Lower leg skin (tissue), 4 donors: ENCODE measurements at places on chromosomes 7 and 10. TPM values are rescaled to one million over a fixed set of nuclear protein-coding genes. Genes with fewer than 3 reads are reported as not detected.

The NRG3 gene
- total RNA-seq = 2.5 TPM

The TUBAL3 gene
- 0.93 TPM for total RNA-seq

The AKR1D1 gene
- total RNA-seq = not detected

The KCNIP2 gene
- 3.2 TPM for total RNA-seq

DNA sequence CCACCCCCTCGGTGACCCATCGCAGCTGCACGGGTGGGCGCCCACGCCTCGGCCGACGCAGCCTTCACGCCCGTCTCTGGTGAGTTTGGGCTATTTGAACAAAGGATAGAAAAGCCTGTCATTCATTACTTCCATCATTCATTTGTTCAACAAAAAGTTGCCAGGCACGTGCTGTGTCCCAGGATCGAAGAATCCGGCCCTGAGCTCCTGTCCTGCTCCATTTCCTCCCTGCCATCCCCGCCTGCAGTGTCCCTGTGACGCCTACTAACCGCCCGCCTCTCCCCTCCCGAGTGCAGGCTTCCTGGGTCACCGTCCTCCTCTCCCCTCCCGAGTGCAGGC lies 340.1 kb downstream of the WDR37 start:
- DNase-seq = no peak

DNA sequence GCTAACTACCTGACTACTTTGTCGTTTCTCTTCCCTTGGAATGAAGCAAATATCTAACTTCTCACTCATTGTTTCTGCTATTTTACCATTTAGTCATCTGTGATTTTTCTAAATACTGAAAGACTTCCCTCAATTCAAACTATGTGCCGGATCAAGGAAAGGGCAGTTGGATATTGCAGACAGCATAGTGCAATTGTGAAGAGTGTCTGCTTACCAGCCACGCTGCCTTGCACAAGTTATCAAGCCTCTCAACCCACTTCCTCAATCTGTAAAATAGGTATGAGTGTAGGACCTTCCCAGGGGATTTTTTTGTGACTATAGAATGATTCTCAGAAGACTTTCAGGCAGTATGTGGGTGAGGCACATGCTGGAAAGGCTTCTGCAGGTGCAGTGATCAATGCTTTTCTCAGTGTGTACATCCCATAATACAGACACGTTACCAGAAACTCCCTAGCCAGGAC lies 54.3 kb downstream of the EGFR start:
- no peak for DNase-seq

- no peak for DNase-seq
These were observed 10.7 kb downstream of the CCDC6 start for GRCh38 chr10:59895629-59896116.

DNA sequence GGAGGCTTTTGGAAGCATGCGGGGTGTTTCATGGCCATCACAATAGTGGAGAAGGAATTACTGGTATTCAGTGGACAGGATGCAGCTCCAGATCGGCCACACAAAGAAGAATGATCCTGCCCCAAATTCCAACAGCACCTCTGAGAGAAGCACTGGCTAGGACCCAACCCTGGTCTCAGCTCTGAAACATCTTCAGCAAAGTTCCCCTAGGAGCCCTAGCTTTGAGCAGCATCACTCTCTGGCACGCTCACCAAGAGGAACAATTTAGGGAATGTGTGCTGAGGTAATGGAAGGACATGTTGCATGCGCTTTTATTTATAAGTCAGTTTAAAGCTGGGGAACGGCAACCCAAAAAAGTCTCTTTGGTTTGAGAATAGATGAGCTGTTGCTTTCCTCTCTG lies 5.5 kb upstream of the OPN1SW start:
- no peak for DNase-seq

- DNase-seq = no peak
These were observed 59.0 kb upstream of the CHST15 start for GRCh38 chr10:124152139-124153022.

GRCh38 chr10:84078771-84079170 lies 60.5 kb upstream of the GHITM start:
- DNase-seq = no peak

DNA sequence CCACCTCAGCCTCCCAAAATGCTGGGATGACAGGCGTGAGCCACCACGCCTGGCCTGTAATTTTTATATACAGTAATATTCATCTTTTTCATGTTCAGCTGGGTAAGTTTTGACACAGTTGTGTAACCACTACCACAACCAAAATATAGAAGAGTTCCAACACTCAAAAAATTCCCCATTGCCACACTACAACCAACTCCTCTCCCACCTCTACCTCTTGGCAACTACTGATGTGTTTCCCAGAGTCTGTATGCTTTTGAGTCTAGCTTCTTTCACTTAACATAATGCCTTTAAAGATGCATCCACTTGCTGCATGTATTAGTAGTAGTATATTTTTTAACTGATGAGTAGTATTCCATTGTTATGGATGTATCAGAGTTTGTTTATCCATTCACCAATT lies 90.7 kb downstream of the SRPK2 start:
- no peak for DNase-seq

DNA sequence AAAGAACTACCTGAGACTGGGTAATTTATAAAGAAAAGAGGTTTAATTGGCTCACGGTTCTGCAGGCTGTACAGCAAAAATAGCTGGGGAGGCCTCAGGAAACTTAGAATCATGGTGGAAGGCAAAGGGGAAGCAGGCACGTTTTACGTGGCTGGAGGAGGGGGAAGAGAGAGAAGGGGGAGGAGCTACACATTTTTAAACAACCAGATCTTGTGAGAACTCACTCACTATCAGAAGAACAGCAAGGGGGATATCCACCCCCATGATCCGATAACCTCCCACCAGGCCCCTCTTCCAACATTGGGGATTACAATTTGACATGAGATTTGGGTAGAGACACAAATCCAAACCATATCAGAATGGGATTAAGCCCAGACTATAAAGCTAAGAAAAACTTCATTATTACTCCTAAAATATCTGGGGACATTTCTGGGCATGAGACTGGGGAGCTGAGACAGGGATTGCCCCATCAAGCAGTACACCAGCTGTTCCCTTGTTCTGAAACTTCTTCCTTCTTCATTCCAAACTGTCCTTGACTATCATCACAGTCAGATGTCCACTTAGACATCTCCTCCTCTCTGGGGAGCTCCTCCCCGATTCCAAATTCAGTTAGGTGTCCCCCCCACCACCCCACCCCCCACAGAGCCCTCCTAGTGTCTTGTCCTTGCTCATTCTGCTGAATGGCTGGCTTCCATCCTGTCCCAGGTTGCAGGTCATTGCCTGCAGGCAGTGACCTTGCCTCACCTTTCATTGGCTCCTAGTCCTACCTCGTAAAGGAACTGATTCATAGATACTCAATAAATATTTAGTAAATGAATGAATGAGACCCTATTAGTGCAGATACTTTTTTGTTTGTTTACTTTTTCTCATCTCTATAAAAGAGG lies 132.6 kb downstream of the EVX1 start:
- DNase-seq = no peak

DNA sequence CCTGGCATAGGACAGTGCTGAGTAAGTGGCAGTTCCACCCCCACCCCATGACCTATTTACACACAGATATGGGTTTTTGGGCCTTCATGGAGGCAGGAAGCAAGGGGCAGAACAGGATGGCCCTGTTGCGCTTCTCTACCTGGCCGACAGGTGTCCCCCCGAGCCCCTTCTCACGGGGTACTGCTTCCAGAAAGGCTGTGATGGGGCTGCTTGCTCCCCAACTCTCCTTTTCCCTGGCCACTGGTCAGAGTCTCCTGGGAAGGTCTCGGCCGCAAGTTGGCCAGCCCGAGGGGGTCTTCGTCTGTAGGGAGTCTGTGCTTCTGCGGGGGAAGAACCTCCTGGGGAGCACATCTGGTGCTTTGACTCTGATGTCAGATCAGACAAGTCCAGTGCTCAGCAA lies 139.8 kb upstream of the TNS3 start:
- DNase-seq = peak; percentile 62

- no peak for DNase-seq
These were observed 314.5 kb downstream of the CACNA2D1 start for GRCh38 chr7:82129091-82129490.

GRCh38 chr10:115023715-115024114 lies 69.5 kb upstream of the ATRNL1 start:
- DNase-seq = no peak

GRCh38 chr10:17483079-17483478 lies 28.7 kb upstream of the ST8SIA6 start:
- no peak for DNase-seq

GRCh38 chr10:28548781-28549498 lies 16.0 kb downstream of the WAC start:
- DNase-seq = no peak

DNA sequence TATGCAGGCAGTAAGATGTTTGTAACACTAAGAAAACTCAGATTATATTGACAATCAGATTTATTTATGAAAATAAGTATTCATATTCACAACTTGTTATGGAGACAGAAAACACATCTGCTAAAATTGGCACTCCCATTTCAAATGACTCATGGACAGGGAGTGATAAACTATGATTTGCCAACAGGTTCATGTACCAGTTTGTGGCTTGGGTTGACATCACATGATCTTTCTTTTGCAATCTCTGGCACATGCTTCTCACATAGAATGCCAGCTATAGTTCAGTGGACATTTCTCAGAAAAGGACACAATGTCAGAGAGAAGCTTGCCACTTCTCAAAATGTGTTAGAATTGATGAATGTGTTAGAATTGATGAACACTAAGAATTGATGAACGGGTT lies 663.2 kb upstream of the ANKRD30A start:
- no peak for DNase-seq

DNA sequence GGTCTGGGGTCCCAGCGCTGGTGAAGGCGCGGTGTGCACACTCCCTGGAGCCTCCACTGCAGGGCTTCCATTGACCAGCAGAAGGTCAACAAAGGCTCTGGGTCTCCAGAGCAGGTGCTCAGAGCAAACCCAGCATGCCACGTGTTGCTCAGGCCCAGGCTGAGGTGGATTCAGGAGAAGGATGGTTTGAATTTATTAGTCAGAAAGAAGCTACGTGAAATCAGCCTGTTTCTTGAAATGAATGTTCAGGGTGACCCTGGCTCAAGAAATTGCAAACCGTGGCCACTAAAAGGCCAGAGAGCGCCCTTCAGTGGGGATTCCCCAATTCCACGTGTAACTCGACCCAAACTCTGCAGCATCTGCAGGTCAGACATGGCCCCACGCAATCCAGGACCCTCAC lies 82.7 kb upstream of the PFKP start:
- no peak for DNase-seq

- DNase-seq = peak; percentile 82
These were observed 86.5 kb downstream of the FOXL3 start for GRCh38 chr7:376306-377079.

DNA sequence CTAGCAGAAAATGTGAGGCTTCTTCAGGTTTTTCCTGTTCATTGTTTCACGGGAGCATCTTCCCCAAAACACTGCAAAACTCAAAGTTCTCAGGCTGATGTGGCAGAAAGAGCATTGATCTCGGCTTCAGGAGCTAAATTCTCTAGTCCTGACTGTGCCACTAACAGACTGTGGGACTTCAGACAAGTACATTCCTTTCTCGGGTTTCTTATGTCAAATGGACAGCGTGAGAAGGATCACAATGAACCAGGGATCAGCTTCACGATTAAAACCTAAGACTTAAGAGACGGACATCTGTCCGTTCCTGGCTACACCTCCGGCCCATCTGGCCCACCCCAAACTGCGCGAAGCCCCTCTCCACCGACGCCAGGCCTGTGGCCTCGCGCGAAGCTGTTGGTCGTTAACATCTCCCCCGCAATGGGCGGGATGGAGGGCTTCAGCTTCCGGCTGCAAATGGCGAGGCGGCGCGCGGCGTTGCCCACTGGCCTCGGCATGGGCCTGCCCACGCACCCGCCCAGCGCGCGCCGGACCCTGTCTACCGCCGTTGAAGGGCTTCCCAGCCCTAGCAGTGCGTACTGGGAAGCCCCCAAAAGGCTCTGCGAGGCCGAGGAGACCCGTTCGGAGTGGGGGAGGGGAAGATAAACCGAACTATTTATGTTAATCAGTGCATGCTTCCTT lies 549 bp upstream of the DDX50 start:
- DNase-seq = no peak

GRCh38 chr10:101466016-101466912 lies 112.3 kb downstream of the BTRC start:
- DNase-seq = no peak
